ENCODE measurements at places on chromosomes 12 and 14. TPM values are rescaled to one million over a fixed set of nuclear protein-coding genes. Genes with fewer than 3 reads are reported as not detected.

DNA sequence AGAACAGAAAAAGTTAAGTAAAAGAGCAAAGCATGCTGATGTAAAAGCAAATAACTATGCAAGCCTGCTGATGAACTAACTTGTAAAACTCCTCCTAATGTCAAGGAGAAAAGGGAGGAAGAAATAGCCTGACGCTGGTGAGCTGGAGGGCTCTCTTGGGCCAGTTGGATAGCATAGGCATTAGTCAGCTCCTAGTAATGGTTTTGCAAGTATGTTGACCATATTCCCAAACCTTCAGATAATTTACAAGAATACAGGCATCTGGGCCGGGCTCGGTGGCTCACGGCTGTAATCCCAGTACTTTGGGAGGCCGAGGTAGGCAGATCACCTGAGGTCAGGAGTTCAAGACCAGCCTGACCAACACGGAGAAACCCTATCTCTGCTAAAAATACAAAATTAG lies 871.4 kb downstream of the C12orf50 start:
- no peak for DNase-seq
- H3K4me3 ChIP-seq: no peak overlapping the region
- H3K27me3 ChIP-seq: no peaks in the 10 kb centered on the region
- no peaks in the 10 kb centered on the region for H3K4me1 ChIP-seq
- no peaks in the 10 kb centered on the region for H3K36me3 ChIP-seq
- no peak overlapping the region for H3K27ac ChIP-seq

- no peaks in the 10 kb centered on the region for H3K27me3 ChIP-seq
- DNase-seq: no peak
- no peaks in the 10 kb centered on the region for H3K4me1 ChIP-seq
These were observed 106.8 kb upstream of the RPH3A start for GRCh38 chr12:112684742-112685141.

GRCh38 chr12:6200256-6201212 lies at the start of gene CD9:
TSS of gene CD9 (plus strand) at chr12:6200400. CDS start at chr12:6200500, 100 bp downstream.
- H3K36me3 ChIP-seq: no peaks in the 10 kb centered on the region
- H3K4me1 ChIP-seq: peaks cover 18% of the 10 kb centered on the region
- H3K27ac ChIP-seq: no peak within 1 kb of the TSS

DNA sequence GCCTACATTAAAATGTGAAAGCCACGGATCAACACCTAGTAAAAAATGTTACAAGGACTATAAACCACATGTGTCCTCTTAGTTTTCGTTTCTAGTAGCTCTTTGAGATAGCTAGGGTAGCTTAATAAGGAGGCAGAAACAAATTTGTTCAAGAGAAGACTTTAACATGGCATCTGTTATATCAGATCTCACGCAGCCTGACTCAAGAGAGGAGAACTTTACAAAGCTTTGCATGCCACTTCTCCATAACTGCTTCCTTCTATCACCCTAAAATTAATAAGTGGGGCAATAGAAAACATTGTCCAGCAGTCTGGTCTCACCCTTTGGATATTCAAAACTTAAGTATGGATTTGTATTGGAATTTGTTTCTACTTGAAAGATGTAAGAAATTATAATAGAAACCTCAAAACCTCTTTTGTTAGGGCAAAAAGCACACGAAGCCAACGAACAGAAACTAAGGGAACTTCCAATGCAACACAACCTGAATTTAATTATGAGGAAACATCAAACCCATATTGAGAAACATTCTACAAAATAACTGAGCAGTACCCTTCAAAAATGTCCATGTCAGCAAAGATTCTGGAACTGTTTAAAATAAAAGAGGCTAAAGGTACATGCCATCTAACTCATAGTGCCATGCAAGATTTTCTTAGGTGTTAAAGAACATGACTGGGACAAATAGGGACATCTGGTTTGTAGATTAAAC lies 194.8 kb downstream of the LRIG3 start:
- no peaks in the 10 kb centered on the region for H3K4me1 ChIP-seq
- H3K4me3 ChIP-seq: no peak overlapping the region
- no peaks in the 10 kb centered on the region for H3K36me3 ChIP-seq
- H3K27ac ChIP-seq: no peak overlapping the region
- DNase-seq: no peak

DNA sequence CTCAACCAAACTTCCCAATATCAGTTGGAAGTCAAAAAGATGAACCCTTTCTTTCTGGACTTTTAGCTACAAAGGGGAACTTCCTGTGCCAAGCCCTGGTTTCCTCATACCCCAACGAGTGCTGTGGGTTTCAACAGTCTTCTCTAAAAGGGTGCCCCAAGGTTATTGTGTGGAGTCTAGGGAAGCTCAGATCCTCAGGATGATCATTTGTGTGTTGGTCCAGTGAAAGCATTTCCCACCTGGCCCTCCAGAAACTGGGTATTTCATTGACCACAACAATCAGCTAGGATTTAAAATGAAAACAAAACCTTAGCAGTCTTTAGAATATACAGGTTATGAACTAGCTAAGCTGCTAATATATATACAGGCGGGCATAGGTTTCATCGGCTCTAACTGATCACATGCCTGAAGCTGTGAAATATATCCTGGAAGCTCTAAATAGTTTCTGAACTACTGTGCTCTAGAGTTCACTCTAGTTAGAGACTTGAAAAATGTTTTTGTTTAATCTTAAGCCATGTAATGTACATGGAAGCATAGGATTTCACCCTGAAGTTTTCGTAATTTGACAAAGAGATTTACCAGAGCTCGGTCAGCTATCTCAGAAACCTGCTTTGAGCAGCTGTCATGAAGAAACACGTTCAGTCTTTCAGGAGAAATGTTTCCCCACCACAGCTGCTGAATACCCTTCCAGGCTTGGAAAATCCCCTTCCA lies 29.6 kb downstream of the P2RX4 start:
- DNase-seq: no peak
- H3K36me3 ChIP-seq: peaks cover 29% of the 10 kb centered on the region
- no peaks in the 10 kb centered on the region for H3K27me3 ChIP-seq
- H3K4me3 ChIP-seq: peak overlapping the region; percentile 47
- H3K4me1 ChIP-seq: peaks cover 45% of the 10 kb centered on the region

DNA sequence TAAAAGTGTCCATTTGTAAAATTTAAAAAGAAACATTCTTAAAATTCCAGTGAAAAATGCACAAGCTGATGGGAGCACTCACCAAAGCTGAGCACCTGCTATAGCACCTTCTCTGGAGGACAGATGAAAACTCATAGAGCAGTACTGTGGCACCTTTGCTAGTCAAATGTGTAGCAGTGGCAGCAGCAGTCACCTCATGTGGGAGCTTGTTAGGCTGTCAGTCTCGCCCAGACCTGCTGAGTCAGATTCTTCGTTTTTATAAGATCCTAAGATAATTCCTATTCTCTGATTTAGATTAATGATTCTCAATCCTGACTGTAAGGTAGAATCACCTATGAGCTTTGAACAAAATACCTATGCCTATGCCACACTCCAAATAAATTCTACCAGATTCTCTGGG lies 325.8 kb downstream of the RPL10L start:
- H3K4me3 ChIP-seq: no peak overlapping the region
- H3K27me3 ChIP-seq: no peaks in the 10 kb centered on the region
- H3K4me1 ChIP-seq: no peaks in the 10 kb centered on the region
- H3K27ac ChIP-seq: no peak overlapping the region
- no peak for DNase-seq
- H3K36me3 ChIP-seq: no peaks in the 10 kb centered on the region

GRCh38 chr14:59275668-59276067 lies 87.2 kb downstream of the DAAM1 start:
- no peaks in the 10 kb centered on the region for H3K4me1 ChIP-seq
- H3K27me3 ChIP-seq: no peaks in the 10 kb centered on the region
- DNase-seq: no peak
- H3K4me3 ChIP-seq: no peak overlapping the region

GRCh38 chr12:102953221-102953620 lies 4.3 kb upstream of the ASCL1 start:
- no peak overlapping the region for H3K4me3 ChIP-seq
- peaks cover 85% of the 10 kb centered on the region for H3K27me3 ChIP-seq
- H3K36me3 ChIP-seq: no peaks in the 10 kb centered on the region
- no peak overlapping the region for H3K27ac ChIP-seq
- no peak for DNase-seq
- H3K4me1 ChIP-seq: peaks cover 12% of the 10 kb centered on the region

DNA sequence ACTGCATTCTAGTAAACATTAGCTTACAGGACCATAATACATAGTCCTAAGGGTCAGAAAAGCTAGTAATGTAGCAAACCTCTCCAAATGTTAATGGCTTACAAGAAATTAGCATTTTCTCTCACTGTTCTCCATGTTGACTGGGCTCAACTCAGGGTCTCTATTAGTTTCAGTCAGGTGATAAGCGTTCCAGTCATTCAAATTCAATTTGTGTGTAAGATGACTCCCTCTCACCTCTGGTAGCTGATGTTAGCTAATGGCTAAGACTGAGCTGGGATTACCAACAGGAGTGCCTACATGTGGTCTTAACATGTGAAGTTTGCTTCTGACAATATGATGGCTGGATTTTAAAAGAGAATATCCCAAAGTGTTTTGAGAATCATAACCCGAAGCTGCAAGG lies 630.5 kb upstream of the USP15 start:
- DNase-seq: no peak
- no peaks in the 10 kb centered on the region for H3K36me3 ChIP-seq
- H3K27me3 ChIP-seq: no peaks in the 10 kb centered on the region
- no peak overlapping the region for H3K4me3 ChIP-seq
- no peak overlapping the region for H3K27ac ChIP-seq
- no peaks in the 10 kb centered on the region for H3K4me1 ChIP-seq

DNA sequence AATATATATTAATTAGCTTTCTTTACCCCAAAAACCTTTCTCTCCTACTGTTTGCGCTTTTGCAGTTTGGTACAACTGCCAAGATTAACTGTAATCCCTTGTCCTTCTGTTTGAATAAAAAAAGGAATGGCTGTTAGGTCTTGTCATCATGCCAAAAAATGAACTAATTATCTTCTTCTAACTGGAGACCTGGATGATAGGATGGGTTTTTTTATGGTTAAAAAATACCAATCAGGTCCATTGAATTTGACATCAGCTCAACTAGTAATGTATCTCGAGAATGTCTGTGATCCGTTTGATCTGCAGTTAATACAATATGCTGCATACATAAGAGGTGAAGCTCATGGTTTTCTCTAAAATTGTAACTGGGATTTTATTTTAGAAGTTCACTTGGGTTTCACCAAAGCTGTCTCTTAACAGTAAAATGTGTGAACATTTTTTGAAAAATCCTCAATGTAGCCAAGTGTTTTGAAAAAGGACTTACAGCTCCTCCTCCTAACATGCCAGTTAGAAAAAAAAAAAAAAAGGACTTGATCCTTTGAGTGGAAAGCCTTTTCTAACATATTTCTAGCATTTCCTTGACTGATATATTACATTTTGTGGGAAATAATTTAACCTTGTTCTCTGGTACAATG lies 96.8 kb downstream of the SRGAP1 start:
- no peaks in the 10 kb centered on the region for H3K27me3 ChIP-seq
- no peak overlapping the region for H3K27ac ChIP-seq
- DNase-seq: no peak
- H3K4me1 ChIP-seq: no peaks in the 10 kb centered on the region

DNA sequence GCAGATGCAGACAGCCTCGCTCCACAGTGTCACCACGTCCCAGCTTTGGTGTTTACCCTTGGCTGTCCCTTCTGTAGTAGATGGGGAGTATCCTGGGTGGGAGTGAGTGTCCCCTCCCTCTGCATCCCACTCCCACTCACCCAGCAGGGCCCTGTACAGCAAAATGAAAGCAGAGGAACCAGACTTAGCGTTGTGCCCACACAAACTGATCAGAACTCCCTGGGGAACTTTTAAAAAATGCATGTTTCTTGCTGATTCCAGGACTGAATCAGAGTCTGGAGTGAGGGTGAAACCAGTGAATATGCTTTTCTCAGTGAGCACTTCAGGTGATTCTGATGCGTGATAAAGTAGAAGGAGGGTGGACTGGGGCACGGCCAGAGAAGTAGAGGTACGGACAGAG lies 2.9 kb downstream of the ACVRL1 start:
- H3K36me3 ChIP-seq: no peaks in the 10 kb centered on the region
- H3K4me3 ChIP-seq: no peak overlapping the region
- no peaks in the 10 kb centered on the region for H3K4me1 ChIP-seq
- H3K27me3 ChIP-seq: peaks cover 34% of the 10 kb centered on the region
- no peak overlapping the region for H3K27ac ChIP-seq

GRCh38 chr14:24913021-24913420 lies 136.9 kb downstream of the STXBP6 start:
- peaks cover 9% of the 10 kb centered on the region for H3K27me3 ChIP-seq
- DNase-seq: no peak
- no peak overlapping the region for H3K4me3 ChIP-seq
- H3K27ac ChIP-seq: no peak overlapping the region

DNA sequence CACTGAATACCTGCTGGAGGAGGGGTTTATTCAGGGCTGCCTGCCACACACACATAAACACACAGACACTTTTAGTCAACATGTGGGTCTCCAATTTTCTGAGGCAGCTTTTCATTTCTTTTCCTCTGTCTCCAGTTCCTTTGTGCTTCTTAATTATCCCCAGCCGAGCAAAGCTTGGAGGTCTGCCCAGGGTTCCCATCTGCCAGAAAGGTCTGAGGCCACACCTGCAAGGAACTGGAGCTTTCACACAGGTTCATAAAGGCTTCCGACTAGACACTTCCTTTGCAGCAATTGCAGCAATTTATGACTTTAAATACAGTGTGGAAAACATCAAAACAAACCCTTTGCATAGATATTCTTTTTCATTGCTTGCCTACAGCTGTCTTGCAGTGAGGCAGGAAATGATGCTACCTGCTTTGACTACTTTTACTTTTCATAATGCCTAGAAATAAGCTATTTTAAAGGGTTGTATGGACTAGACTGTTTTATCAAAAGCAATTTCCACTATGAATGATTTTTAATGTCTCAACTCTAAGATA lies 1318.9 kb downstream of the AACS start:
- H3K4me1 ChIP-seq: peaks cover 2% of the 10 kb centered on the region
- no peaks in the 10 kb centered on the region for H3K27me3 ChIP-seq
- peak; percentile 9 for DNase-seq
- H3K27ac ChIP-seq: no peak overlapping the region

GRCh38 chr14:93959239-93960107 lies 16.9 kb downstream of the ASB2 start:
- H3K4me1 ChIP-seq: peaks cover 100% of the 10 kb centered on the region
- no peaks in the 10 kb centered on the region for H3K27me3 ChIP-seq
- H3K27ac ChIP-seq: peak overlapping the region; percentile 42
- peak; percentile 77 for DNase-seq
- H3K36me3 ChIP-seq: no peaks in the 10 kb centered on the region
- H3K4me3 ChIP-seq: peak overlapping the region; percentile 24

Gene RNASE3
- total RNA-seq: not detected

Gene PLEKHG7
- not detected for total RNA-seq

Gene TMEM132C
- total RNA-seq: not detected

Gene HOXC11
- not detected for total RNA-seq

Gene IQSEC3
- not detected for total RNA-seq

Gene PAH
- total RNA-seq: not detected

Gene DAO
- total RNA-seq: not detected

Gene NRL
- 1.9 TPM for total RNA-seq

All from CD4-positive, alpha-beta T cell (primary cell).